ENCODE measurements at places on chromosomes 5 and 9.

GRCh38 chr5:2266641-2267240 lies 384.0 kb upstream of the IRX4 start:
- no peak for DNase-seq

DNA sequence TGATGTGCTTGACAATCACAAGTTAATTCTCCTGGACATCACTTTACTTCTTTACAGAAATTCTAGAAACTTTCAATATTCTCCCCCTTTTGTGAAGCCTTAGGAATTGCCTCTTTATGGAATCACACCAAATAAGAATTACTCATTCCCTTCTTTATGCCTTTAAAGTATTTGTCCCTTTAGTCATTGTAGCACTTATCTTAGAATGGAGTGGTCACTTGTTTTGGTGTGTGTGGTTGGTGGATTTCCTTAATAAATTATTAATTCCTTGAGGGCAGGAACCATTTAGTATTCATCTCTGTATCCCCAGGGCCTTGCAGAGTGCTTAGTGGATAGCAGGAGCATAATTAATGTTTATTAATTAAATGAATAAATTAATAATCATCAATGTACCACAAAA lies 307.0 kb downstream of the ARRDC3 start:
- DNase-seq = no peak

GRCh38 chr5:1673042-1673677 lies 126.5 kb downstream of the MRPL36 start:
- DNase-seq = no peak

DNA sequence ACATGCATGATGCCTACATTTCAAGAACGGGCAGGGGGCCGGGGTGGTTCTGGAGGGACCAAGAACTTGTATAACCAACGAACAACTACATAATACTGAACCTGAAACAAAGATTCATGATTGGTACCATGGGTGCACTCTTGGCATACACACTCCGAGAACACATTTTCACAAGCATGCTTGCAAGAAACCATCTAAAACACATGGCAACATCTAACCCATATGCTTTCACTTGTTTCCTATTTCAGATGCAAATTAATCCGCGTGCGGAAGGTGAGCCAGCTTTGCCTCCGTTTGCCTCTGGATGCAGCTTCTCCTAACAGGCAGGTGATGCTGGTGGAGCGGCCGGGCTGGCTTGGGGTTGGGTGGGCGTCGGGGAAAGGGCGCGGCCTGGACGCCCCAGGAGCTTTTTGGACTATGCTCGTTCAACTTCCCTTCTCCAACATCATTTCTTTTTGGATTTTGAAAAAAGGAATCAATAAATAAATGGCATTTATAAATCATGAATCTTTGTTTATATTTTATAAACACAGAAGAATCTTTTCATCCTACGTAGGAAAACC lies 12.5 kb upstream of the SEC16A start:
- DNase-seq = no peak

DNA sequence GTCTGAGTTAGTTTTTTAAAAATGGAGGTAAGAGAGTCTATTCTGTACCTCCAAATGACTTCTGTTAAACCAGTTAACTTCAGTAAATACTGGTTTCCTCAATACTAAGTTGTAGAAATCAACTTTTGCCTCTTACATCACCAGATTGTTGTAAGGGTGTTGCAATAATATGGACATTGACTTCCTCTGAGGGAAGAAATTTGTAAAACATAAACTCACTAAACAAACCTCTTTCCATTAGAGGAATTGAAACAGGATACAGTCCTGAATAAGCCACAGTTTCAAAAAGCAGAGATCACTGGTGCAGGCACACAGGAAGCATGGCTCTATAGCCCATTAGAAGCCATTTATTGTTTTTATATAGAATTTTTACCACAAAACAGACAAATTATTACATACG lies 32.7 kb upstream of the SLCO6A1 start:
- no peak for DNase-seq

- no peak for DNase-seq
Measured at GRCh38 chr5:135376961-135377624, 21.9 kb downstream of the MACROH2A1 start.

DNA sequence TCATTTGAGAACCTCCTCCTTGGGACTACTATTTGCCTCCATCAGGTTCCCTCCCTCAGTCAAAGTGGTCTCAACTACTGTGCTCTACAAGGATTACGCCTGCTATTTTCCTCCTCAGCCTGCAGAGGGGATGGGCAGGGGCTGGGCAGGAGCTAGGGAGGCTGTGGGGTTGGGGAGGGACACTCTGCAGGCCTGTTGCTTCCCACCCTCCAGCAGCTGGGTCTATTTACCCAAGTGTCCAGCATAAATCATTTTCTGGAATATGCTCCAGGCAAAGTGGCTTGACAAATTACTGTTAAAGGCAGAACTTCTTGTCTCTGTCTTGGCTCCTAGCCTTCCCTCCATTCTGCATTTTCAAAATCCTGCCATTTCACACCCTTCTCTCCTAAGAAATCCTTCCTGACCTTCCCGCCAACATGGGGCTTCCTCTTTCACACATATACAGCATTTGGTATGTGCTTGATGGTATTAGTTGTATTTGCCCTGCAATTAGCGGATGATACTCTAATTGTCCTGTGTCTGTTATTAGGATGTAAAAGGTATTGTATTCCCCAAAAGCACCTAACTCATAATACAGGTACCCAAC lies 106.7 kb downstream of the EFNA5 start:
- no peak for DNase-seq

DNA sequence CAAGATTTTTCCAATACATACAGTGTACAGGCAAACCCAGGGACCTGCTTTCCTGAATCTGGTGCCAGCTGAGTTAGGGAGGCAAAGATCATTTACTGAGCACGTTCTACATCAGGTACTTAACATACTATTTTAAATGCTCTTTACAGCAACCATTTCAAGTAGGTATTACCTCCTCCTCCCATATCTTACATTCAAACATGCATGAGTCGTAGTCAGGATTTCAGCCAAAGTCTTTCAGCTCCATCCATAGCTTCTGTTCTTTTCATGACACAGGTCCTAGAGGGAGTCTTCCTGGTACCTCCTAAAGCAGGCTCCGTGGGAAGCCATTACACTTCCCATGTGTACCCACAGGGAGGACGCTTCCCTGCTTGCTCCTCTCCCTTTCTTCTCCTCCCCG lies 11.7 kb downstream of the KCNV2 start:
- no peak for DNase-seq

DNA sequence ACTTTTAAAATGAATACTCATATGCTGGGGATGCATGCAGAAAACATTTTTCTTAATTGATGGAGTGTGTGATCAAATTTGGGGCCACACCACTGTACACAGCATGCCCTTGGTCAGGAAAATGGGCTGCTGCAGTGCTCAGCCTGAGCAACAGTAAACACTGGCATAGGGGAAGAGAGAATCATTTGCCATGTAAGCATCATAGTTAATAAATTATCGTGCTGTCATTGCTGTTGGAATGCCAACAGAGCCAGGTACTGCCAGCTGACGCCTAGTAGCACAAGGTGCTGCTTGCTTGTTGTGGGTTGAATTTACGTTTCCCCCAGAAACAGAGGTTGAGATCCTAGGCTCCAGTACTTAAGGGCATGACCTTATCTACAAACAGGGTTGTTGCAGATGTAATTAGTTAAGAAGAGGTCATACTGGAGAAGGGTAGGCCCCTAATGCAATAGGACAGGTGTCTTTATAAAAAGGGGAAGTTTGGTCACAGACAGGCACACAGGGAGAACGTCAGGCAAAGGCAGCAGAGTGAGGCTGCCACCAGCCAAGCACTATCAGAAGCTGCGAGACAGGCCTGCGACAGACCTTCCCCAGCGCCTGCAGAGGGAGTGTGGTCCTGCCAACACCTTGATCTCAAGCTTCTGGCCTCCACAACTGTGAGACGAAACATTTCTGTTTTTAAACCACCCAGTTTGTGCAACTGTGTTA lies 25.3 kb downstream of the DAP start:
- peak; percentile 60 for DNase-seq

GRCh38 chr5:8811581-8811980 lies 734.3 kb downstream of the SEMA5A start:
- DNase-seq = no peak

GRCh38 chr5:3120028-3120427 lies 368.6 kb upstream of the IRX2 start:
- no peak for DNase-seq

DNA sequence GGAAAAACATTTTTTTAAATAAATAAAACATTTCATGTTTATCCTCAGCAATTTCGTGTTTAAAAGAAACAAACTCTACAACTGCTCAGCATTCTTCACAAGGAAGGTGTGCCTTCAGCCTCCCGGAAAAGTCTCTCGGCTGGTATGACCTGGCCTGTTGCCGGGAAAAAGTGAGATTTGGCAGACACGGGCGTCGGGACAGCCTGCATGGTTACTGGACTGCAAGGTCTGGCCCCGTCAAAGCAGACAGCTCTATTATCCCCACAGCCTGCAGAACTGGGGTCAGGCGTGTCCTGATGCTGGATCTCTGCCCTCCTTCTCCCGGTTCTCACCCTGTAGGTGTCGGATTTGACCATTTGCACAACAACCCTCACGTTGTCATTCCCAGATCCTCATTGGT lies 120.3 kb upstream of the SPATA31C2 start:
- DNase-seq = no peak

- DNase-seq = no peak
Measured at GRCh38 chr9:91445135-91445534, 21.5 kb upstream of the NFIL3 start.

DNA sequence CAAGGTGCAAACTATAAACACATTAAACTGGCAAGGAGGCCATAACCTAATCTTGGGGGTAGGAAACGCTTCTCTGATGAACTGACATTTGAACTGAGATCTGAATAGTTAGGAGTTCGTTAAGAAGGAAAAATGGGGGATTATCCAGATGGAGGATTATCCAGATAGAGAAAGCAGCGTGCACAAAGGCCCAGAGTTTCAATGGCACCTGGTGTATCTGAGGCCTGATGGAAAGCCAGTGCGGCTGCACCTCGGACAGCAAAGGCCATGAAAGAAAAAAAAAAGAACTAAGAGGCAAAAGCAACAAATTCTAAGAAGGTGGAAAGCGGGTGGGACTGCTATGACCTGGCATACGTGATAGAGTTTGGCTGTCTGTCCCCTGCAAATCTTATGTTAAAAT lies 13.0 kb upstream of the CTNNAL1 start:
- DNase-seq = no peak

DNA sequence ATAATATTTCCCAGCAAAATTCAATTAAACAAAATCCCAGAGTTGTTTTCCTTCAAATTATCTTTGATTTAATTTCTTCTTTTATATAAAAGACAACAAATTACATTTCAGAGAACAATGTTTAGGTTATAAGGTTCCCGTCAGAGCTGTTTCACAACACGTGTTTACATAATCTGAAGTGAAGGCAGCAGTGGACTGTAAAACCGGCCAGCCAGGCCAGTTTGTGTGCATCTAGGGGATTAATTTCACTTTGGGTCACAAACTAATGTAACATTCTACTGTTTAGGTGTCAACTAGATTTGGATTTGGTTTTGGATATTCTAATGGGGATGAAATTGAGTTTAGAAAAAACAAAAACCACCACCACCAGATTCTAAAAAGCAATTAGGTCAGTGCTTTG lies 86.5 kb upstream of the PLPP1 start:
- no peak for DNase-seq

DNA sequence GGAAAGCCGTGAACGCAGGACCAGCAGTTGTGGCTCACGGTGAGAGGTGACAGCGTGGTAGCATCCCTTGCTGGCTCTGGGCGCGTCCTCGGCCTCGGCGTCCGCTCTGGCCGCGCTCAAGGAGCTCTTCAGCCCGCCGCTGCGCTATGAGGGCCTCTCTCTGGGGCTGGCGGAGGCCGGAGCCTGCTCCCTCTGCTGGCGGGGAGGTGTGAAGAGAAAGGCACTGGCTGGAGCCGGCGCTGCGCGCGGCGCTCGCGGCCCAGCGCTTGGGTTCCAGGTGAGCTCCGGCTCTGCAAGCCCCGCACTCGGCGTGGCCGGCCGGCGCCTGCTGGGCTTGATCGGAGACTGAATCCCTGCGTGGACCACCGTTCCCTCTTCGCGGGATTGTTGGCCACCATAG lies 705.6 kb downstream of the SEMA5A start:
- DNase-seq = no peak
